ENCODE measurements at places on chromosomes 7 and 10. TPM values are rescaled to one million over a fixed set of nuclear protein-coding genes. Genes with fewer than 3 reads are reported as not detected.

The GPR146 gene
- 40.0 TPM for total RNA-seq

The IL6 gene
- 6.5 TPM for total RNA-seq

The ABCC2 gene
- 1.1 TPM for total RNA-seq

- no peak overlapping the region for H3K4me3 ChIP-seq
- no peaks in the 10 kb centered on the region for H3K27me3 ChIP-seq
- no peaks in the 10 kb centered on the region for H3K4me1 ChIP-seq
- H3K36me3 ChIP-seq = no peaks in the 10 kb centered on the region
- H3K27ac ChIP-seq = no peak overlapping the region
- DNase-seq = no peak
Observed at GRCh38 chr7:93164766-93165165, 16.6 kb upstream of the SAMD9L start.

GRCh38 chr7:102292813-102293798 is 6.4 kb downstream of the SH2B2 start:
- no peak for DNase-seq
- H3K4me3 ChIP-seq = no peak overlapping the region
- no peaks in the 10 kb centered on the region for H3K36me3 ChIP-seq

DNA sequence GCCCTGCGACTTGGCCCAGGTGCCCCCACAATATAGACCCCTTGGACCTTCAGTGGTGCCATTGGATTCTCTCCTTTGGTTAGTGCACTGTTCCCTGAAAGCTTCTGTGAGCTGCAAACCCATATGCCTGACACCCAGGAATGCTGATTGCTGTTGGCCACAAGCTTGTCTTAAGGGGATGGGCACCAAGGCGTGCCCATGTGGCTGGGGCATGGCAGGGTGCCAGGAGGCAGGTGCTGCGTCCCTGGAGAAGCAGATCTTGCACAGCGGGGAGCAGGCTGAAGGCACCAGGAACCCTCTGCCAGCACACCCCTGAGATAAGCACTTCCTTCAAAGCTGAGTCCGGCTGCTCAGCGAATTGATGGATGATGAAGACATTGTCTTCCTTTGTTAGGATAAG is 411.8 kb downstream of the SDK1 start:
- H3K4me3 ChIP-seq = no peak overlapping the region
- no peaks in the 10 kb centered on the region for H3K4me1 ChIP-seq
- no peak for DNase-seq
- H3K36me3 ChIP-seq = no peaks in the 10 kb centered on the region

DNA sequence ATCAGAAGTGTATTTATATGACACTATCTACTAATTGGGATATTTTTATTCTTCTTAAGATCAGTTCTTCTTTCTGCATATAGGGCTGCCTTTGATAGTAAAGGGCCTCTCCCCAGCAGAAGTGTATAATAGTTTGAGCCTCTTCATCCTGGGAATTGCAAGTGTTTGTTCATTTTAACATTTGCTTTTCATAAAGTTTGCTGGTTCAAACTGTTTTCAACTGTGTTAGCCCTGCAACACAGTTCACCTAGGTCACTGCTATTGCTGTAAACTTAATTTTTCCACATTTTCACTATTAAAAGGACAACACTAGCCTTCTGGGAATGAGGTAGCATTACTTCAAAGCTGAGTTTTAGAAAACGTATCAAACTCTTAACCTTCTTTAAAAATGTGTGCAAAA is 2.8 kb downstream of the JAZF1 start:
- peaks cover 12% of the 10 kb centered on the region for H3K4me1 ChIP-seq
- no peaks in the 10 kb centered on the region for H3K27me3 ChIP-seq
- no peak for DNase-seq
- no peak overlapping the region for H3K4me3 ChIP-seq

GRCh38 chr10:110448682-110449418 is 48.9 kb upstream of the DUSP5 start:
- no peak overlapping the region for H3K27ac ChIP-seq
- H3K27me3 ChIP-seq = no peaks in the 10 kb centered on the region
- no peak overlapping the region for H3K4me3 ChIP-seq
- peaks cover 9% of the 10 kb centered on the region for H3K4me1 ChIP-seq
- DNase-seq = no peak
- no peaks in the 10 kb centered on the region for H3K36me3 ChIP-seq

The WIPF3 gene
- total RNA-seq = 0.67 TPM

GRCh38 chr10:112899391-112900065 is 50.5 kb upstream of the TCF7L2 start:
- DNase-seq = no peak
- H3K27ac ChIP-seq = no peak overlapping the region
- no peaks in the 10 kb centered on the region for H3K36me3 ChIP-seq
- H3K27me3 ChIP-seq = no peaks in the 10 kb centered on the region
- H3K4me3 ChIP-seq = no peak overlapping the region

- no peaks in the 10 kb centered on the region for H3K4me1 ChIP-seq
- no peaks in the 10 kb centered on the region for H3K27me3 ChIP-seq
- no peak for DNase-seq
Observed at GRCh38 chr7:34652809-34653208, 5.2 kb upstream of the NPSR1 start.

DNA sequence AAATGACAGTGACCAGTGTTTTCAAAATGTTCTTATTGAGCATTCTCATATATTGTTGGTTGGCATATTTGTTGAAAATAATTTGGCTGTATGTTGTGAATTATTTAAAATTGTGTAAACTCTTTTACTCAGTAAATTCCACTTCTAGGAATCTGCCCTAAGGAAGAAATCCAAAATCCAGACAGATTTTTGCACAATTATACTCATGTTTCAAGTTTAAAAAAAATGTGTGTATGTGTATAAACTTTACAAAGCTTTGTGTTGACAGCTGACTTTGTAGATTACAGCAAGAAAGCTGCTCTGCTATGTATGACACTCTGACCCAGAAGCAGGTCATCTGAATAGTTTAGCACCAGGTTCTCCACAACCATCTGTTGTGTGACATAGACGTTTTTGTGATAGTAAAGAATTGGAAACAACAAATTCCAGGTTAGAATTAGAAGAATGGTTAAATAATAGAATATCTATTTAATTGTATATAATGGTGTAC is 21.6 kb downstream of the KIFBP start:
- DNase-seq = no peak
- H3K36me3 ChIP-seq = peaks cover 70% of the 10 kb centered on the region
- no peak overlapping the region for H3K27ac ChIP-seq
- H3K27me3 ChIP-seq = no peaks in the 10 kb centered on the region

The IDE gene
- 35.2 TPM for total RNA-seq

The ARHGEF35 gene
- total RNA-seq = 11.5 TPM

GRCh38 chr7:140669352-140669751 is 3.4 kb upstream of the ADCK2 start:
- H3K4me3 ChIP-seq = no peak overlapping the region
- no peak for DNase-seq

GRCh38 chr10:124545351-124546054 is 83.9 kb downstream of the LHPP start:
- H3K4me3 ChIP-seq = no peak overlapping the region
- H3K27ac ChIP-seq = no peak overlapping the region
- no peak for DNase-seq
- no peaks in the 10 kb centered on the region for H3K27me3 ChIP-seq
- H3K4me1 ChIP-seq = no peaks in the 10 kb centered on the region
- H3K36me3 ChIP-seq = no peaks in the 10 kb centered on the region

The PRLHR gene
- total RNA-seq = not detected

The CCDC3 gene
- total RNA-seq = 10.2 TPM
